ENCODE measurements at places on chromosomes 5 and 9.

- DNase-seq, result no peak
Observed at GRCh38 chr9:2158766-2159430, 143.8 kb downstream of the SMARCA2 start.

- DNase-seq, result no peak
Observed at GRCh38 chr9:103804077-103804735, 289.9 kb upstream of the SMC2 start.

- no peak for DNase-seq
Observed at GRCh38 chr5:159928122-159928909, 12.0 kb downstream of the ADRA1B start.

- no peak for DNase-seq
Observed at GRCh38 chr5:143771602-143772001, 40.4 kb upstream of the HMHB1 start.

DNA sequence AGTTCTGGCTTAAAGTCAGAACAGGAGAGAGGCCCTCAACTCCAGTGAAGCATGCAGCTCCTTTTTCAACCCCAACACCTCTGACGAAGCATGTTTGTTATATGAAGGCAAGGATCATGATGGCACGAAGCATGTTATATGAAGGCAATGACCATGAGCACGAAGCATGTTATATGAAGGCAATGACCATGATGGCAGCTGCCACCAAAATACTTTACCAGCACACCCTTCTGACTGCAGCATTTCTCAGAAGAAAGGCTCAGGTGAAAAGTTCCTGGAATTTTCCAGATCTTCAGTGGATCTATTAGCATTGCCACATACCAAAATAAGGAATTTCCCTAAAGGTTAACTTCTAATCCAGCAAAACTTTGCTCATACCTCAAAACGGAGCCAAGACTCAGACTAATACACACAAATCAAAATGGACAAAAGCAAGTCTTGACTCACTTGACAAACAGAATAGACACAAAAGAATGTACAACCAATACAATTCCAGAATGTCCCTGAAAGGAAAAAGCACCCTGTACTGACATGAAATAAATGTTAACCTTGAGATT lies 217.4 kb downstream of the FANCC start:
- DNase-seq, result no peak

Data from stimulated activated CD4-positive, alpha-beta T cell treated with anti-CD3 and anti-CD28 coated beads, Interleukin-4, amount 100 ng/mL, for 48 hours (primary cell).